ENCODE measurements at places on chromosomes 6 and 20.

- DNase-seq = no peak
Observed at GRCh38 chr20:4469910-4470309, 251.8 kb upstream of the PRND start.

GRCh38 chr6:41545247-41545702 lies 906 bp upstream of the FOXP4 start:
- no peak for DNase-seq

DNA sequence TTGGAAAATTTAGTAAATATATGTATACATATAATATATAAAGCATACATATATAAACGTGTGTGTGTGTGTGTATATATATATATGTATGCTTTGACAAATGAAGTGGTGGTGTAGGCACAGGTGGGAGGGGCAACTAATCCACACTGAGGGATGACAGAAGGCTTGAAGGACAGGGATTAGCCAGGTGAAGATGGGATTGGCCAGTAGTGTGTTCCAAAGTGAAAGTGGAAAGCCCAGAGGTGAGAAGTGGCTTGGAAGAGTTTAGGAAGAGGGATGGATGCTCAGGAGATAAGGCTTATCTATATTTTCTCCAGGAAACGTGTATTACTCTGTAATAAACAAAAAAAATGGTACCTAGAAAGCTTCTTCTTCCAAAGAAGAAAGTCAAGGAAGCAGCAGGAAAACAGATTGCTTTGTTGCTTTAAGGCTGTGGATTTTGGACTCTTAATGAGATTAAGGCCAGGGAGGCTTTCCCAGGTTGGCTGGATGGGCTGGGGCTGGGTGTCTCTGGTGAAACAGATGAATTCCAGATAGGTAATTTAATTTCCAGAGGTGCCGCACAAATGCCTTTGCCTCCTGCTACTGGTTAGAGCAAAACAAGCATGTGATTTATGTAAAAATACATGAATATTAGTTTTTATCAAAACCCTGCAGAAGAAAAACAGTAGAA lies 63.9 kb downstream of the JARID2 start:
- no peak for DNase-seq

DNA sequence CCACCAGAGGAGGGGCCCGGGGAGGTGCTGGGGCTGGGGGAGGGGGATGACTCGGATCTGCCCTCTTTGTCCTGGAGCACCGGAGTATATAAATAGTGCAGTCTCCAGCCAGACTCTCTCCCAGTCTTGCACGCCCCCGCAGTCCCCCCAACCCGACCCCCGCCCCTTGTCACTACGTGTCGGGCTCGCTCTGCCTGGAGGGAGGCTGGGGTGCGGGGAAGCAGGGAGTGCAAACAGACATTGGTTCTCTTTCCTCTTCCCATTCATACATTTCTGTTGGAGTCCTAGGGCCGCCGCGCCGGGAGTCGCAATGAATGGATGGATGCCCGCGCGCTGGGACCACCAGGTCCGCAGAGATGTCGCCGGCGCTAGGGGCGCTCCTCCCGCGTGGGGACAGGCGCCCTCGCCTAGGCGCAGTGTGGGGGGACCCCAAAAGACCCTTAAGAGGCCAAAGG lies 179.3 kb downstream of the TBXT start:
- DNase-seq = no peak

- no peak for DNase-seq
Observed at GRCh38 chr20:39645131-39645530, 683.0 kb downstream of the DHX35 start.

GRCh38 chr6:168132531-168133167 lies 53.6 kb upstream of the FRMD1 start:
- no peak for DNase-seq
